Stimulated activated CD8-positive, alpha-beta memory T cell treated with anti-CD3 and anti-CD28 coated beads, Interleukin-7, amount 100 ng/mL, for 24 hours (primary cell): ENCODE measurements at places on chromosomes 2 and 18.

DNA sequence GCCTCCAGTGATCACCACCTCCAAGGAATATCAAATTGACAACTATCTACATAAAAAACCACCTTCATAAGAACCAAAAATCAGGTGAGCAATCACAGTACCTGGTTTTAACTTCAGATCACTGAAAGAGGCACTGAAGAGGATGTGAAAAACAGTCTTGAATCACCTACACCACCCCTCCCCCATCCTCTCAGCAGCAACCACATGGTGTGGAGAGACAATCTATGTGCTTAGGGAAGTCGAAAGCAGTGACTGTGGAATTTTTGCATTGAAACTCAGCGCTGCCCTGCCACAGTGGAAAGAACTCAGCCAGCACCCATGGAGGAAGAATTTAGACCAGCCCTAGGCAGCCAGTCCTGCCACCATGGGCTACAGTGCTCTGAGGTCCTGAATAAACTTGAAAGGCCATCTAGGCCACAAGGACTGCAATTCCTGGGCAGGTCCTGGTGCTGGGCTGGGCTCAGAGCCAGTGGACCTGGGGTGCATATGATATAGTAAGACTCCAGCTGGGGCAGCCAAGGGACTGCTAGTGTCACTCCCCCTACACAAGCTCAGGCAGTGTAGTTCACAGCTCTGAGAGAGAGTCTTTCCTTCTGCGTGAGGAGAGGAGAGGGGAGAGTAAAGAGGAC, 75.6 kb downstream of the ATL2 start:
- DNase-seq: no peak

- DNase-seq: no peak
Measured at GRCh38 chr2:101698844-101699754, 1.6 kb downstream of the MAP4K4 start.

GRCh38 chr2:39608263-39608575, 57.5 kb upstream of the TMEM178A start:
- no peak for DNase-seq

- no peak for DNase-seq
Measured at GRCh38 chr2:40851661-40852060, 399.8 kb upstream of the SLC8A1 start.

DNA sequence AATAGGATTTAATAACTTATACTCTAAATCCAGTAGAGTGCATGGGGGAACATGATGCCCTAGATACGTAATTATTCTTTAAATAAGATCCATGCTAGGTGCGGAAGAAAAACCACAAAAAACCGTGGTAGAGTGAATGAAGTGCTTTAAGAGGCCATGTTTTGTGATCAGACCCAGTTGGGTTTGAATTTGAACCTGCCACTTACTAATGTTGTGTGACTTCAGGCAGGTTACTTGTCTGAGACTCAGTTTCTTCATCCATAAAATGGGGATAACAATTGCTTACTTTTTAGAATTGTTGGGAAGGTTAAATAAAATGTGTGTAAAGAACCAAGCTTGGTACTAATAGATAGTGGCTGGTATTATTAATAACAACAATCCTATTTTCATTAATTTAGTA, 17.2 kb downstream of the MIB1 start:
- DNase-seq: no peak

- no peak for DNase-seq
Measured at GRCh38 chr2:10300328-10300920, 2.3 kb upstream of the HPCAL1 start.

DNA sequence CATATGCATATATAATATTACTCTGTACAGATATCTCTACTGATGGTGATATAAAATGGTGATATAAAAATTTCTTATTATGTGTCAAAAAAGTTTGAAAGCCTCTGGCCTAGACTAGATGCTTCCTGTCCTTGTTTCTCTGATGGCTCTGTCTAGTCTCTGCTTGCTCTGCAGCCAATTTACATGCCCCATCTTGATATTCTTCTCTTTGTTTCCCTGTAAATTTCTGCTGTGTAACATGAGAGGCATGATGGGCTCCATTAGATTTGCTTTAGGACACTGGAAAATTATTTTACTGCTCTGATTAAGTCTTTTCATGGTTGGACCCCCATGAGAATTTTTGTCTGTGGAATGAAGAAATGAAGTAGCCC, 24.3 kb downstream of the BABAM2 start:
- no peak for DNase-seq

GRCh38 chr2:196480653-196481323, 158.7 kb upstream of the CCDC150 start:
- DNase-seq: no peak

DNA sequence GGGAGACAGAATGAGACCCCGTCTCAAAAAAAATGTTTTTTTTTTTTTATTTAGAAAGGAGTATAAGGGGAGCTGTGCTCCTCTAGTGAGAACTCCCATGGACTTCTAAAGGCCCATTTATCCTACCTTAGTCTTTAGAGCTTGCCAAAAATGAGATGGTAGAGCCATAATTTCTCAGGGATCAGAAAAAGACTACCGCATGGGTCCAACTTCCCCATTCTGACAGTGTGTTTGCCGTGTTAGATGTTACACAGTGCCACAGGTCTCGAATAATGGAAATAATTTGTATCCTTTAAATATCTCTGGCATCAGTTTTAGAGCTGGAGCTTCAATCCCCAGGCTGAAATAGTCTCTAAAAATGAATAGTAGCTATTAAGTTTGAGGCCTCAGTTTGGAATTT, 6.0 kb upstream of the SLC39A10 start:
- no peak for DNase-seq

DNA sequence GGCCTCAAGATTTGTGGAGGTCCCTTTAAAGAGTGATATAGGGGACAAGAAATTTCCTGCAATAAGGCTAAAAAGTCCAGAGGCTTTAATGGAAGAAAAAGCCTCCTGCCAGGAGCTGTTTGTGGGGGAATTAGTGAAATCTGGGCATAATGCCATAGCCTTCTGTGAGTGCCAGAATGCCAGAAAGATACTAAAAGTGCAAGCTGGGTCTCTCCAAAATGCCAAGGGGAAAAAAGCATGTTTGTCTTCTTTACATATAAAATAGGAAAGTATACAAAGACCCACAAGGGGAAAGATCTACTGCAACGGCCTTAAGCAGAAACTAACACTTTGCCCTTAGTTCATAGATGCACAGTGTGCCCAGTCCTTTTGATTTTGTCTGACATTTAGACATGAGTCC, 647.7 kb upstream of the ZNF804A start:
- DNase-seq: no peak

DNA sequence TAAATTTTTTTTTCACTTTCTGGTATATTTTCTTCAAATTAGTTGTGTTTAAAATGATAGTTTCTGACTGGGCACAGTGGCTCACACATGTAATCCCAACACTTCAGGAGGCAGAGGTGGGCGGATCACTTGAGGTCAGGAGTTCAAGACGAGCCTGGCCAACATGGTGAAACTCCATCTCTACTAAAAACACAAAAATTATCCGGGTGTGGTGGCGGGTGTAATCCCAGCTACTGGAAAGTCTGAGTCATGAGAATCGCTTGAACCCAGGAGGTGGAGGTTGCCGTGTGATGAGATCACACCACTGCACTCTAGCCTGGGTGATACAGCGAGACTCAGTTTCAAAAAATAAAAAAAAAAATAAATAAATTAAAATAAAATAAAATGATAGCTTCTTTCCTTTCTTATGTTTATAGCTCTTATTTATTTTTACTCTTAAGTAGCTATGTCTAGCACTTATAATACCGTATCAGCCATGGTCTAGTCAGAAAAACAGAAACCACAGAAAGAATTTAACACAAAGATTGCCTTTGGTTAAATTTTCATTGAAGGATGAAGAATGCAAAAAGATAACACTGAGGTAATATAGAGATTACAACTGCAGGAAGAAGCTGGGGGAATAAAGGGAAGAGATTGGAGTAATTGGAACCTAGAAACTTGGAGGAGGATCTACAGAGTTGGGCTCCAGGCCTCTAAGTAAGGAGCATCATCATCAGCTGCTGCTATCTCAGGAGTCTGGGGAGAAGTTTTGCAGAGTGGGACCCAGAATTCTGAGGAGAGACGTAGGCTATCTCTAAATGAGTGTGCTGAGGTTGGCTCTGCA, 54.7 kb upstream of the MBOAT2 start:
- no peak for DNase-seq

DNA sequence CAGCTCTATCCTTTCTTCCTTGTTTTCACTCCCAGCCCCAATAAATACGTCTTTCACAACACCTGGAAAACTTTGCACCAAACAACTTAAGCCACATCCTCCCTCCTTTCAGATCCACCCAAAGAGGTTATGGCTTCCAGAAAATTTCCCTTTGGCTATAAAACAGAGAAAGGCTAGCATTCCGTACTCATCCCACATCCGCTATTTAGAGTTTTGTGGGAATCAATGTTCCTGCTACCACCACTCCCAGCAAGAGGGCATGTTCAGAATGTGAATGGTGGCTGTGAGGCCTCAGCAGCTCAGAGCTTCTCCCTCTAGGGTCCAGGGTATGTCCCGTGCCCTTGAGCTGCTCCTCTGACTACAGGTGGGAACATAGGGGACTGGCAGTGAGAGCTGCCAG, 214.6 kb downstream of the NCK2 start:
- no peak for DNase-seq

GRCh38 chr2:96546797-96547196, 10.2 kb downstream of the ARID5A start:
- DNase-seq: no peak

DNA sequence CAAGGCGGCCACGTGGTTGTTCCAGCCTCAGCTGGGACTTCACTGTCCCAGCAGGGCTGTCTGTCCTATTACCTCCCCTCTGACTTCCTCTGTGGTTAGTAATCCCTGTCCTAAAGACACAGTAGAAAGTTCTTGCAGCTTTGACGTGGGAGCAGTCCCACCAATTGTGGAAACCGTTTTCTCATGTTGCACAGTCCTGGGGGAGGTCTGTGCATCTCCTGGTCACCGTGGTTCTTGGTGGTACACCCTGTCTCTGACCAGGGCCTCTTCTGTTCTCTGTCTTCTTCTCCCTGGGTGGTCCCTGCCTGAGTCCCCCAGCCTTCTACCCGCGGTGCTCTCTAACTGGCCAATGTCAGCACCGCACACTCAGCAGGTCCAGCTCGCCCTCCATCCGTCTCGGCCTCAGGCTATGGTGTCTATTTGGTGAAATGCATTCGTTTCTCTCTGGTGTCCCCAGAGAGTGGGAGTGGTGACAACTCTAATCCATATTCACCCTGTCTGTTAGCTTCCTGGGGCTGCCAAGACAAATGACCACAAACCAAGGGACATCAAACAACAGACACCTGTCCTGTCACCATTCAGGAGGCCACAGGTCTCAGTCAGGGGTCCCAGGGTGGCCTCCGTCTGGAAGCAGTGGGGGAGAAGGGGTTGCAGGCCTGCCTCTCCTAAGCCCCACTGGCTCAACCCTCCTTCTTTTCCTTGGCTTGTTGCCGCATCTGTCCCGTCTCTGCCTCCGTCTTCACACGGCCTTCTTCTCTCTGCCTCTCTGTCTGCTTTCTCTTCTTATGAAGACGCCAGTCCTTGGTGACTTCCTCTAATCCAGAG, 99.8 kb downstream of the SH3BP4 start:
- no peak for DNase-seq

GRCh38 chr2:128782411-128783192, 463.9 kb upstream of the HS6ST1 start:
- DNase-seq: no peak

- no peak for DNase-seq
Measured at GRCh38 chr2:172342078-172342477, 85.3 kb upstream of the ITGA6 start.

DNA sequence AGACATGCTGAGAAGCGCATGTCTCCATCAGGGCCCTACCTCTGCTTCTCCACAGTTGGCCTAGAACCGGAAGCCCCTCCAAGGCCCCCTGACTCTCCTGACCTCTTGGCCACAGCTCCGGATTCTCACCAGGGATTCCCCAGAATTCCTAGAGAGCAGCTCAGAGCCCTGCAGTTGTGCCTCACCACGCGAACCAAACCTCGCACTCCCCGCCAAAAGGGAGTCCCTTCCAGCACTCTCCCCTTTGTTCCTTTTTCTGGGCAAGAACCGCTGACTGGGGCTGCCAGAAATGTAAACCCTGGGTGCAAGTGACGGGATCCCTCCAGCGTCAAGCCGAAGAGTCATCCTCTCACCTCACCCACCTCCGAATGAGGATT, 36.7 kb downstream of the AFF3 start:
- DNase-seq: no peak

DNA sequence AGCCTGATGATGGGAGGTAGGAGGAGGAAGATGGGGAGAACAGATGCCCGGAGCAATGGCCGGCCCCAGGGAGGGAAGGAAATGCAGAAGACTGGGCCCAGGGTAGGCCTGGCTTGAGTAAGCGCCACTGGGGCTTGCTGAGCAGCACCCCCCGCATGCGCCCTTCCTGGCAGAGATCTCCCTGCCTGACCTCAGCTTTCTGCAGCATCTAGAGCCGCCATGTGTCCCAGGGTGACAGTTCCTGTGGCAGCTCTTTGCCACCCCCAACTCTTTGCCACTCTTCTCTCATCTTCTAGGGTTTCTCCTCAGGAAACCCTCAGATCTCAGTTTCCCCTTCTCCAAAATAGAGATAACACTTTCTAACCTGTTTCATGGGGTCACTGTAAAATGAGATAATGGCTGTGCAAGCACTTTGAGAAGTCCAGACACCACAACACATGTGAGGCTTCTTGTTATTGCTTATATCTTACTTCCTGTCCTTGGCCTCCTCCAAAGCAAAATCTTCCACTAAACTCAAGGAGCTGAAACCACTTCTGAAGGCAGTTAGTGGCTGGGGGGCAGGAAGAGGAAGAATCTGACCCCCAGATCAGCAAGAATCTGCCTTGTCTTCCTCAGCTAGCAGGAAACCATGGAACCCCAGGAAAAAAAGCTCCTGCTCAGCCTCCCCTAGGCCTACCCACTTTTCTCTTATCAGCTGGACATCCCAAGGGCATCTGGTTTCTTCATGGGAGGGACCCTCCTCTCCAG, 64.9 kb downstream of the EPAS1 start:
- no peak for DNase-seq

DNA sequence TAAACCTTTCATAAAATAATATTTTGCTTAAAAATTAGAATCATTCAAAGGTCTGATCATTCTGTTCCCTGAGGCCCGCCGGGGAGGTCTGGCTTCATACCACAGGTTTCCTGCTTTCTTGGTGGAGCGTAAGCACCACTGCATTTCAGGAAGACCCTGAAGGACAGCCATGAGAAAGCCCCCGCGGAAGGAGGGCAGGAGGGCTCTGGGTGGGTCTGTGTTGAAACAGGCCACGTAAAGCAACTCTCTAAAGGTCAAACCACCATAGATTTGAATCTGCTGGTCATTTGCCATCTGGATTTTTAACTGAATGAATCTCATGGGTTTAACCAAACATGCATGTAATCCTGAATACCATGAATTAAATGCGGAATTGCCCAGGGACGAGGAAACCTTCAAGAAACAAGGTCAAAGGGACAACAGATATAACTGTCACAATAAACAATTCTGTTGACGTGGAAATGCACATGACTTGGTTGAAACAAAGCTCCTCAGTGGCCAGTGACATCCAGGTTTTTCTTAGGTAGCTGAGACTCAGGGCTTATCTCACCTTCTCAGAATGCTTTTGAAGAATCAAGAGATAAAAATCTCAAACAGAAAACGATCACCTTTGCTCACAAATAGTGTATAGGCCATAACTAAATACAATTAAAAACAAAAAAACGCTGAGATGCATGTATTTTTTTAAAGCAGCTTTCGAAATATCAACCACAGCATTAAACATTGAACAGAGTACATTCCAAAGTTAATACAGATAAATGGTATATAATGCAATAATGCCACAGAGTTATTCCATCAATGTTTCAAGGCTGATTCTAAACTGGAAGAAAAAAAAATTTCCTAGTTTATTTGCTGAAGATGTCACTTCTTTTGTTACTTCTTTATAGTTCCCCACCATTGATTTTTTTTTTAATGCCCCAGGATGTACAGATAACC, 193.2 kb downstream of the BCL2 start:
- DNase-seq: no peak
